ENCODE measurements at places on chromosomes 12 and 14.
A peak's percentile ranks its signal among the peaks of the same experiment; 100 is the strongest.

- no peak for DNase-seq
Measured at GRCh38 chr14:96263347-96264199, 7.6 kb downstream of the BDKRB1 start.

DNA sequence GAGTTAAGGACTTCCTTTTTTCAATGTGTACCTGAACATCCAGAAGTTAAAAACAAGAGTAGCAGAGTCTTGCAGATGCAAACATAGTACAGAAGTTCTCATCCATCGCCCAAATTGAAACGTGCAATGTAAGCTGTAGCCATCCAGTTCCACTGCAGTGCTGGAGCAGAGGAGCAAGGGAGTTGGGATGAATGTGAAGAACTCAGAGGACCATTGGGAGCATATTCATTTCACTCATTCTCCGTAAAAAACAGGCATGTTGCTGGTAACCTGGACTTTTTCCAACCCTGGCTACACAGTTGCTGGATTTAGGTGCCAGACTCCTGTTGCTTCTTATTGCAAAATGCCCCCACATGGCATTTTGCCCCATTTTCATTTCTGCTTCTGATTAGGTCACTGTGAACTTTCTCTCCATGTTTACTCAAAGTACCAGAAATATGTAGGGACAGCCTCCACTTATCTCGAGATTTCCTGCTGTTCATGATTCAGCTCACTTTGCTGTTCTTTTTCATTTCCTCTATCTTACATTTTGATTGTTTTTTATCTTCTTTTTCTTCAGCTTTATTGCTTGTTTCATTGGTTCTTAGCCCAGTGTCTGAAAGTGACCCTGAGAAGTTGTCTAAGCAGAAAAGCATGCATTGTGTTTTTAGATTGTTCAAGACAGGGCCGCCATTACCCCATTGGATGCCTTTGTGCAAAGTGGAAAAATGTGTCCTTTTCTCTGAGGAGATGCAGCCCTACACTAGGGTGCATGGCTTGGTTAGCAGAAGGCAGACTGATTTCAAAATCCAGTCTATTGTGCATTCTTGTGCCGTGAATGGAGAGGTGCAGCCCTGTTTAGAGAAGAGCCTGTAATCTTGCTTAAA is 109.0 kb upstream of the AMIGO2 start:
- DNase-seq = no peak

DNA sequence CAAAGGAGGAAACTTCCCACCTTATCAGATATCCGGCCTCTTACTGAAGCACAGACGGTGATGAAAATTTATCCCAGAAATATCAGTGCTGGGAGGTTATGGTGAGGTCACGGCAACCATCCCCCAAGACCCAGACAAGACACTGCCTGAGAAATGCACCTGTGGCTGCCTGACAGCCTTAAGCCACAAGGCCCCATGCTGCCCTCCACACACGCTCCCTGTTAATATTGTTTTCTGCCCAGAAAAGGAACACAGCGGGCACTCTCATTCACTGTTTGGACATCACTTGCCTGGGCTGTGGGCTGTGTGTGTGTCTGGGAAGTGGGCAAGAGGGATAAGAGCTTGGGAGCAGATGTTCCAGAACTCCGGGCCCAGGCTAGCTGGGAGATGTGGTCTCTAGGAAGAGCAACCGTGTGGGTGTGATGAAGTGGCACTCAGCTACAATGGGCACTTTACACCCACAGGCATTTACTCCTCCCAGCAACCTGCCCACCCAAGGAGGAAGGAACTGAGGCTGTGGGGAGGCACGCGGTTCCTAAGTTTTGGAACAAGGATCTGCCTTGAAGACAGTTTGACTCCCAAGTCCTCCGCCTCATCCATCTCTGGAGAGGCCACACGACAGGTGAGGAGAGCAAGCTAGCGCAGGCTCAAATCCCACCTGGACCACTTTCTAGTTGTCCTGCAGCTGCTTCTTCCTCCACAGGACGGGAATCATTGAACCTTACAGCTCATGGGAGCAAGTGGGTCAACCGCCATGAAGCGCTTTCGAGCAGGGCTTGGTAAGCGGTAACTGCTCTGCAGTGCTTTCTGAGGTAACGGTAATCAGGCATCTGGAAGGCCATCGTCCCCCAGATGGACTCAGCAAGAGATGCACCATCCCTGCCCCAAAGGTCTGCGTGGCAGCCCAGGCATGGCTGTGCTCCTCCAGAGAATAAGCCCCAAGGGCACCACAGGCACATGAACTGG is 91.4 kb downstream of the CHGA start:
- no peak for DNase-seq

DNA sequence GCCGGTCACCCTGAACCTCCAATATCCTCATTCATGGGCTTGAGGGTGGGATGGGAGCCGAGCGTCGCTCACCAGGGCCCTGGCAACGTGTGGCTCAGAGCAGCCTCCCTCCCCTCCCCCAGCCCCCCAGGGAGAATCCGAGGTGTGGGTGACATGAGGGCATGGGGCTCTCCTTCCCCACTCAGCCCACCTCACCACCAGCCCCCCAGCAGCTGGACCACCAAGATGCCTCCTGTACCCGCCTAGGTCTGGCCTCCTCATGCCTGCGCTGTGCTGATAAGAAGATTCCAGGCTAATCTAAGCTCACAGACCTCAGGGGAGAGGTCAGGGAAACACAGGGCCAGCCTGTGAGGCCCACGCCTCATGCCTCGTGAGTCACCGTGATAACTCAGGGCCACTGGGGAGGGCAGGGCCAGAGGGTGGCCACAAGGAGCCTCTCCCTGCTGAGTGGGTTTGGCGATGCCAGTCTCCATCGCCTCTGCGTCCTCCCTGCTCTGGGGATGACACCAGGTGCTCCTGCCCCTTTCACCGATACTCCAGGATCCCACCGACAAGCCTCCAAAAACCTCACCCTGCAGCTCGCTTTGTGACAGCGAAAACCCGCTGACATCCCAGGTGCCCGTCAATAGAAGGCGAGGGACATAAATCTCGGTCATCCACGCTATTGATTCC is 56.9 kb downstream of the TESC start:
- peak; percentile 54 for DNase-seq

GRCh38 chr14:34234258-34234657 is 227.8 kb downstream of the SPTSSA start:
- DNase-seq = no peak

DNA sequence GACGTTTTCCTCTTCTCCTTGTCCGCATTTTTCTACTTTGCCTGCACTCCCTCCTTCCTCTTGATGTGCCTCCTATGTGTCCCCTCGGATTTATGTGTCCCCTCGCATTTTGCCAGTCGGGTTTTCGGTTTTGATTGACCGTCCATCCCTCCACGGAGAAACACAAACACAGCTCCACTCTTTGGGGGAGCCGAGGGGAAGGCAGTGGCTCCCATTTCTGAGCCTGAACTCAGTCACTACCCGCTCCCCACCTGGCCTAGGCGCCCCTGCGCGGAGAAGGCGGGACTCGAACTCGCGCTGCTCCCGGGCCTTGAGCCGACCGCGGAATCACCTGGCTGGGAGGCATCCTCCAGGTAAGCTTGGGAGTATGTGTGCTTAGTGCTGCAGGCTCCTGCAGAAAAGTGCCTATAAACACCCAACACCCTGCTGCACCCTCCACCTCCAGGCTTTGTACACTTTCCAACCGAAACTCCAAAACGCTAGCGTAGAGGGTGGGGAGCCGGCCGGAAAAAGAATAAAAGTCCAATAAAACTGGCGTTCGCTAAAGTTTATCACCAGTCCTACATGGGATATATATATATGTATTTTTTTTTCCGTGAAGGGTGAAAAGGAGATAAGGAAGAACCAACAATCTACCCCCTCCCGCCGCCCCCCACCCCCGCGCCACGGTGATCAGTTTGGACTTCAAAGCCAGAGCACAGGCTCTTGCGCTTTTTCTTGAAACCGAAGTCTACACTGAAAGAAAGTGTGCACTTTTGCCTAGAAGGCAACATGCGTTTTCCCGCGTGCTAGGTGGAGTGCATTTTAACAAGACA is 3.3 kb upstream of the CCND2 start:
- peak; percentile 22 for DNase-seq

DNA sequence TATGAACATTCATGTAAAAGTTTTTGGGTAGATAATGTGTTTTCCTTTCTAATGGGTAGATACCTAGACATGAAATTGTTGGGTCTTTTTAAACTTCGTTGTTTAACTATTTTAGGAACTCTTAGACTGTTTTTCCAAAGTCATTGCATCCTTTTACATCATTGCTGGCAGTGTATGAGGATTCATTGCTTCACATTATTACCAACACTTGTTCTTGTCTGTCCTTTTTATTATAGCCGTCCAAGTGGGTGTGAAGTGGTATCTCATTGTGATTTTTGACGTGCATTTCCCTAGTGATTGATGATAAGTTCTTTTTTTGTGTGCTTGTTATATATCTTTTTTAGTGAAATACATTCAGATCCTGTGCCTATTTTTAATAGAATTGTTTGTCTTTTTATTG is 39.4 kb downstream of the USP15 start:
- no peak for DNase-seq
